CD4-positive, CD25-positive, alpha-beta regulatory T cell (primary cell): ENCODE measurements at places on chromosomes 11 and 22. TPM values are rescaled to one million over a fixed set of nuclear protein-coding genes. Genes with fewer than 3 reads are reported as not detected.

The MYH9 gene
- total RNA-seq, result 1,341 TPM

GRCh38 chr11:71580057-71581003, 2.3 kb downstream of the KRTAP5-11 start:
- DNase-seq, result peak; percentile 15

DNA sequence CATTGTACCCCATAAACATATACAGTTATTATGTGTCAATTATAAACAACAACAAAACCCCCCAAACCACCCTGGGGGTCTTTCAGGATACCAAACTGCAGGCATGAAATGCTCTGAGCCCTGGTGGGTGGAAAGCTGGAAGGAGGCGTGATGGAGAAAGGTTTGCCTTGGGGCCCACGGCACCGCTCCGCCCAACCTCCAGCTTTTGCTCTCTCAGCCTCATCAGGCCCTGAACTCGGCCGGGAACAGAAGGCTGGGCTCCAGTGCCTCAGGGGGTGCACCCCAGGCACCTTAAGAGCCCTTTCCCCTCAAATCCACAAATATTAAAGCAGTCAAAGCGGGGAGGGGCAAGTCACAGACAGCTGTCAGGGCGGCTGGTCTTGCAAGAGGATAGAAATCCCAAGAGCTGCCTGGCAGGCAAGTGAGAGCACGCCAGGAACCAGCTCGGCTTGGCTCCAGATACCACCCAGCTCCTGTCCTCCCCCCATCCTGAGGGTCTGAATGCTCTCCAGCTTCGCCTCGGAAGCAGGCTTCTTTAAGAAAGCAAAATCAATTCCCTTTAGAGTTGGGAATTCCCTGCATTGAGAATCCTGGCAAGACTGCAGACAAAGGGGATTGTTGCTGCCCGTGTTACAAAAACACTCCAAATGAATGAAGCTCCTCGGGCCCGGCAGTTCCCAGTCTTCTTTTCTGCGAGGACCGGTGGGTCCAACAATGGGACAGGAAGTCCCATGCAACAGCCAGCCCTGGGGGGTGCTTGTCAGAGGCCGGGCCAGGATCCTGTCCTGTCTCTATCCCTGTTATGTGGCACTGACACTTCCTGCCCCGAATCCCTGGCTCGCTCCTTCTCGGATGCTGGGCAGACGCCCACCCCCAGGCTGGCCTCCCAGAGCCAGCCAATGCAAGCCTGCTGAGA, 80.8 kb downstream of the NAT10 start:
- no peak for DNase-seq

The SORL1 gene
- total RNA-seq, result 441 TPM

DNA sequence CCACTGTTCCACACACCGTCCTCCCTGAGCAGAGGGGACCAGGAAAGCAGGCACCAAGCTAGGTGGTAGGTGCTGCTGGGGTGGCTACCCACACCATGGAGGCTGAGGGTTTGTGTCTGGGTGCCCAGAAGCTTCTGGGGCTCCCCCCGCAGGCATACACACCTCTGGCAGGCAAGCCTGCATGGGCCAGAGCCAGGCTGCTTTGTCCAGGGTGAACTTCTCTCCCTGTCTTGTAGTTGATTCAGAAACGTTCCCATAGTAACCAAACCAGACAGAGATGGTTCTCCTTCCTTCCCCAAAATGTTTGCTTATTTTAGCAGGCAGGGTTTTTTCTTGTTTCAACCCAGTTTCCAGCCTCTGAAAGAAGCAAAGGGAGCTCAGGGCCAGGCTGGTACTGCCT, 40.9 kb upstream of the SUSD2 start:
- DNase-seq, result no peak

The OR5A1 gene
- total RNA-seq, result not detected

The P2RX3 gene
- total RNA-seq, result not detected

DNA sequence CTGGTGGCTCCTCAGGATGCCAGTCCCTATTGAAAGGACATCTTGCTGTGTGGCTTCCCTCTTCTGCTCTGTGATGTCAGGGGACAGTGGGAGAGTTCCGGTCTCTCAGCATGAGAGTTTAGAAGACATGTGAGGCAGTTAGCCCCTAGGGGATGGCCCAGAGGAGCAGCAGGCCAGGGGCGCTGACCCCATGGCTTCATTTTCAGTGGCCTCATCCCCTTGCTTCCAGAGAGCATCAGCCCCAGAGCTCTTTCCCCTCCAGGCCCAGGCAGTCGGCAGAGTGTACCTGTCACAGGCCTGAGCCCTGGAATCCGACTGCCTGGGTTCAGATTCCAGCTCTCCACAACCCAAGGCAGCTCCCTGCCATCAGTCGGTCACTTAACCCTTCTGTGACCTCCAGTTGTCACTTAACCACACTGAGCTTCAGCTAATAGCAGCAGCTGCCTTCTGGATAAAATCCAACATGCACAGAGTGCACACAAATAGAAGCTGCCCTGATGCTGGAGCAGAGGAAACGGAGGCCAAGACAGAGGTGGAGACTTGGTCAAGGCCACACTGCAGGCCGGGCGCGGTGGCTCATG, 14.1 kb upstream of the LRRC10B start:
- DNase-seq, result no peak

The PTPN5 gene
- total RNA-seq, result not detected

DNA sequence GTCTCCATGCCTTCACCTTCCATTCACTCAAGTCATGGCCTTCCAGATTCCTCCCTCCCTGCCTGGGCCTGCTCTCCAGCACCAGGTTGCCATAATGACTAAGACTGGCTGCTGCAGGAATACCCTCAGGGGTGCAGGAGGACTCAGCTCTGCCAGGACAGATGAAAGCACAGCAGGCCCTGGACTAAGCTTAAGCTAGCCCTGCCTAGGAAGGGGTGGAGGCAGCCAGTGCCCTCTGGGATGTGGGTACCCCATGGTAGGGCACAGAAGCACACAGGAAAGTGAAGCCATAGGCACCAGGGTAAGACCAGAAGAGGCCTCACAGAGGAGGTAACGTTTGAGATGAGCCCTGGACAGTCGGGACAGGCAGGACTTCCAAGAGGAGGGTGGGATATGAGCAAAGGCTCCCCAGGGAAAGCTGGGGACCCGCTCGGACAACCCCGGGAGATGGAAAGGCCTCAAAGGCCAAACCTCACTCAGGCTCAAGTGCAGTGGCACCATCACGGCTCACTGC, 3.0 kb upstream of the RIN1 start:
- no peak for DNase-seq

DNA sequence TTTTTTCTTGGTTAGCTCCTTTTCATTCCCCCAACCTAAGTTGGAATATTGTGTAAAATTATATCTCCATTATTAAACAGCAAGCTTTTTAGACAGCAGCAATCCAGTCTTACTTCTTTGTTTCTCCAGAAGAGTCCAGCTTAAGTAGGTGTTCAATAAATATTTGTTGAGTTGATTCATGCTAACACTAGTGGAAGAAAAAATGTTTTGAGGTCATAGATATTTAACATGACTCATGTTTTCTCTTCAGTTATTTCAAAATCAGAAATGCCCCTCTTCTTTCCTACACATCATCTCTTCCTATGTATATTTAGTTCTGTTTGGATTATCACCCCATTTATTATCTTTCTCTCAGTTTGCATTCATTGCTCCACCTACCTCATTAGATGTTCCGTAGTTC, 20.3 kb downstream of the CCDC83 start:
- no peak for DNase-seq

- no peak for DNase-seq
Measured at GRCh38 chr11:95414217-95414616, 183.2 kb upstream of the SESN3 start.

GRCh38 chr11:131099013-131099412, 182.7 kb upstream of the SNX19 start:
- no peak for DNase-seq

DNA sequence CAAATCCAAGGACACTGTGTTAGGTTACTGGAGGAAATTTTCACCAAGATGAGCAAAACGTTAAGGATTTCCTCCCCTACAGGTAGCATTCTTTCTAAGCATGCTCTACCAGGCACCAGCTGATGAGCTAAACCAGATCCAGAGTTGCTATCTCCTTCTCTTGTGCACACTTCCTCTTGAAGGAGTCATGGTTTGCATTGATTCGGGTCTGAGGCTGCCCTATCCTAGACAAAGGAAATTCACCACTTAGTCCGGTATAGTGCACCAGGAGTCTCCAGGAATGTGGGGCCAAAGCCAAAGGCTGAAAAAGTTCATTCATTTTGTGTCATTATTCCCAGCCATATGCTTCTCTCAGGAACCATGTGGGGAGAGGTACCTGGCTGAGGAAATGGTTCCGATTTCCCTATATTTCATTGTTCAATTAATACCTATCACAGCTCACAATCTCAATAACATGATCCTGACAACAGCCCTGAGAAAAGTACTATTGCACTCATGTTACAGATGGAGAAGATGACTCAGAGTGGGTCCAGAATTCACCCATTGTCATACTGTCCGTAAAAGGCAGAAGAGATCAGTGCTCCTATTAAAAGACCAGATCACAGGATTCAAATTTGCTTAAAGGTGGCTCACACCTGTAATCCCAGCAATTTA, 39.1 kb downstream of the SLC35F2 start:
- DNase-seq, result no peak

DNA sequence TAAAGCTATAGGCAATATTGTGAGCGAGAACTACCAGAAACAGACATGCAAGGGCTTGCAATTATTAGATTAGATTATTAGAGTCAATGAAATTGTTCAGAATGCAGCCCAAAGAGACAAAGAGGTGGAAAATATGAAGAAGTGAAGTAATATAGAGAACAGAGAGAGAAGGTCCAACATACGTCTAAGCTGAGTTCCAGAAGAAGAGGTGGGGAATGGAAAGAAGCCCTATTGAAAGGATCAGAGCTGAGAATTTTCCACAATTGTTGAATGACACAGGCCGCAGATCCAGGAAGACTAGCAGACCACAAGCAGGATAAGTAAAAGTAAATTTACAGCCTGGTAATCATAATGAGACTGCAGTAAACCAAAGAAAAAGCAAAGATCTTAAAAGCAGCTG, 93.2 kb downstream of the EXT2 start:
- no peak for DNase-seq

DNA sequence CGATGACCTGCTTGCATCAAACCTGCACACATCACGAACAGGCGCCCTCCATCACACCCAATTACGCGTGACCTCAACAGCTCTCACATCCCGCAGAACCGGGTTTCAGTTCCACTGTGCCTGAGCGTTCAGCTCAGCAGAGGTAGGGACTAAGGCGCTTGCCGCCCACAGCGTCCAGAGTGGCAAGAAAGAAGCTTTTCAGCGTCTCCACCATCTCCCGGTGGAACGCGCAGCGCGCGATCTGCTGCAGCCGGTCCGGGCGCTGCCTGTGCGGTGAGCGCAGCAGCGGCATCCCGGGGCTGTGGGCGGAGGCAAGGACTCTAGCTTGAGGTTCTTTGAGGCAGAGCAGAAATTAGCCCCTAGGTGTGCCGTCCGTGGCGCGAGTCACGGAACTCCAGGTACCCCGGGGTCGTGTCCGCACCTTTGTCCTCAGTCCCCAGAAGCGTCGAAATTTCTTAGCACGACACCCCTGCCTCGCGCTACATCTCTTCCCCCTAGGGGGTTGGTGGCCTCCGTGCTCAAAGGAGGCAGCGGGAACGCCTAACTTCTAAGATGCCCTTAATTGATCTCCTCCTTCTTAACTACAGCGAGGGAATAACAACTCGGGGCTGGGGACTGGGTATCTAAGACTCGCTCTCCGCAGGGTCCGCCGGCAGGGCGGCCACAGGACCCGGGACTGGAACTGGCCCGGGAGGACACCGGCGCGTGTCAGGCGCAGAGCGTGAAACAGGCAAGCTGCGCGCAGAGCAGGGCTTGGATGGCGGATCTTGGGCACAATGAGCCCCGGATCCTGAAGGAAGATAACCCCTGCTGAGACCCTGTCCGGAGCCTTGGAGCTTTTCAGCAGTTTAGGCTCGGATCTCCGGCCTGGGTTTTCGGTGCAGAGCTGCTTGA, 1.7 kb upstream of the CALCA start:
- DNase-seq, result peak; percentile 26

GRCh38 chr11:119087747-119088241, 3.1 kb downstream of the HMBS start:
- DNase-seq, result no peak

DNA sequence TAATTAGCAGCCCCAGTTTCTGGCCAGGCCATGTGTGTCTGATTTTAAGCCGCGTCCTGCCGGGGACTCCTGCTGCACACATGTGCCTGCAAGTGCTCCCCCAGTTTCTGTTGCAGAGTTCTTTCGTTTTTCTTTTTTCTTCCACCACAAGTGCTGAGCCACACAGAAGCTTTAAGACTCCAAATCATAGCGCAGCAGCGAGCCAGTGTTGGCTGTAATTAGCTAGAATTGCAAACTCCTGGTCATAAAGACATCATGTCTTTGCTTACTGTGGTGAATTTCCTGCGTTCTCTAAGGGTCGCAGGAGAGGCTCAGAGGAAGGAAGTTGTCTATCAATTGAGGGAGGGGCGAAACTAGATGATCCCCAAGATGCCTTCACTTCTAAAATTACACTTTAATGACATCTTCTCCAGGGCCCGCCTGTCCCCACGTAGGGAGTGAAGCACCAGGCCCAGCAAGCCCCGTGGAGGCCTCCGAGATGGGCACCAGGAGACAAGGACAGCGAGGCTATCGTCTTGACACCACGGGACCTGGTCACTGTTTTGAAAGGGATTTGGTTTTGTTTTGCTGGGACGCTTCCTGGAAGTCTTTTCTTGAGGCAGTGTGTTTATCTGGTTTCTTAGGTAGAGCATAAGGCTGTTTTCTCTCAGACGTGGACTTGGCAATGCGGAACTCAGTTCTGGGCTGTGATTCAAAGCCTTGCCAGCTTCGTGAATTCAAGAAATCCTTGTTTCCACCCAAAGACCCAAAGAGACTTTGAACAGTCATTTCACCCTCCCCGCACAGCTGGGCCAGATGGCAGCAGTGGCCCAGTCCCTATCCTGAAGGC, 71.8 kb downstream of the UBASH3B start:
- DNase-seq, result peak; percentile 38

The PGA5 gene
- not detected for total RNA-seq

DNA sequence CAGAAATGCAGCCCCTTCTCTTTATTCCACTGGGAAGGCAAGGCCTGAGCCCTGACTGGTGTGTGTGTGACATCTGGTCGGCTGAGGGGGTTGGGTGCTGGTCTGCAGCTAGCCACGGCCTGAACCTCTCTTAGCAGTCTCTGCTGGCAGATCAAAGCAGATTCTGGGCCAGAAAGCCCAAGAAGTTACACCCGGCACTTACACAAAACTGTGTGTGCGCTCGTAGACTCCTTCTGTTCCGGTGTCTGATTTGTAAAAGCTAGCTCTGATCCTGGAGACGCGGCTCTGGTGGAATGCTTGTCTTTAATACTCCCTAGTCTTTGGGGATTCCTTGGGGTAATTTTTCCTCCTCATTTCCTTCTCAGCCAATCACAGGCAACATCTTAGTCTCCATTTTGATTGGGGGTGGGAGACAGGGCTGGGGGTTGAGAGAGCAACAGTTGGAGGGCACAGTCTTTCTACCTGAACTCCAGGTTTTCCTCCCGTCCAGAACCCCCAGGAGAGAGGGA, 5.5 kb downstream of the PKNOX2 start:
- DNase-seq, result no peak

- no peak for DNase-seq
Measured at GRCh38 chr11:57240757-57241156, 3.7 kb upstream of the APLNR start.
